ENCODE measurements at places on chromosomes 1 and 21.

- DNase-seq: no peak
Observed at GRCh38 chr21:45421846-45422775, 17.1 kb downstream of the COL18A1 start.

GRCh38 chr1:206003854-206004800 is 932 bp upstream of the RAB7B start:
- DNase-seq: no peak

DNA sequence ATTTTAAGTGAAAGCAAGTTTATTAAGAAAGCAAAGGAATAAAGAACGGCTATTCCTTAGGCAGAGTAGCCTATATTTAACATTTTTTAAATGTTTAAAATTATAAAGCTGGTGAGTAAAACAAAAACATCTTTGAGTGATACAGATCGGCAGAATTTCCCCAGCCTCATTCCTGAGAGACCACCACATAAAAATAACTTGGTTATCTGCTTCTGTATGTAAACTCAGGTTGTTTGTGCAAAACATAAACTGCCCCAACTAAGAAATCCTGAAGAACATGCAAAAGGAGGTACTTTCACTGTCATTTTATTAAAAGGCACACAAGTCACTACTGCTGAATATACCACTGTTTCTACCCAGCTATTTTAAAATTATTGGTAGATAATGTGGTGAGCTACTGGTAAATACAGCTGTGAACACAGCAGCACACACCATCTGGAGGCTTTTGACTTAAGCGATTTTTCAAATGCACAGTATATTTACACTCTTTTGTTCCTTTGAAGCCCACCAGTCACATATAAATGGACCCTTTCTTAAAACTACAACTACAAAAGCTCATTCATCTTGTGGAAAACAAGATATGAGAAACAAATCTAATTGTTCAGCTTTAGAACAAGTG is 119.3 kb downstream of the RERE start:
- DNase-seq: no peak

- no peak for DNase-seq
Observed at GRCh38 chr1:47491341-47491753, 53.5 kb downstream of the FOXD2 start.

- DNase-seq: no peak
Observed at GRCh38 chr1:92343061-92343460, 44.2 kb downstream of the RPAP2 start.

DNA sequence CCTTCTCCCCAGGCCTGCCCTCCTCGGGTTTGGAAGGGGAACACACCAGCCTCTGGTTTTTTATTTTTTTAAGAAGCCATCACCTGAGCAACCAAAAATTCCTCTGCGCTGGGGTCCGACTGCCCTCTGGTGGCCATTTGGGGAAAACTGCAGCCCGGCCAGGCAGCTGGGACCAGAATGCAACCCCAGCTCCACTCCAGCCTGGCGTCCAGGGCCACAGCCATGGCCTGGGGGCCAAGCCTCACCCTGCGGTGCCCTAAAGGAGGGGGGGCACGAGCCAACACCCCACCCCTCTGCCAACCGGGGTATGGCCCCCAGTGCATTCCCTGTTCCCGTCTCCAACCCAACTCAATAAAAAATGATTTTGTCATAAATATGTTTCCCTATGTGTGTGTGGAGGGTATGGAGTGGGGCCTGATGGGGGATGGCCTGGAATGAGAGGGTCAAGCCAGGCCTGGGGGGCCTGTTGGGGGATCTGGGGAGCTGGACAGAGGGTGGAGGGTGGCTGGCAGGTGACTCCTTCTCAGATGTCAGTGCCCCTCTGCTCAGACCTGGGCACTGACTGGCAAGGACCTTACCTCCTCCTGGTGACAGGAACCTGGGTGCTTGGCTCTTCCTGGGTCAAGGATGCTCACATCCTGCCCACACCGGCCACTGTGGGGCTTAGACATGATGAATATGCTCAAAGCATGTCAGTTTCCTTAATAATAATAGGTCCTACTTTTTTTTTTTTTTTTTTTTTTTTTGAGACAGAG is 3.2 kb downstream of the GPR3 start:
- DNase-seq: peak; percentile 69

DNA sequence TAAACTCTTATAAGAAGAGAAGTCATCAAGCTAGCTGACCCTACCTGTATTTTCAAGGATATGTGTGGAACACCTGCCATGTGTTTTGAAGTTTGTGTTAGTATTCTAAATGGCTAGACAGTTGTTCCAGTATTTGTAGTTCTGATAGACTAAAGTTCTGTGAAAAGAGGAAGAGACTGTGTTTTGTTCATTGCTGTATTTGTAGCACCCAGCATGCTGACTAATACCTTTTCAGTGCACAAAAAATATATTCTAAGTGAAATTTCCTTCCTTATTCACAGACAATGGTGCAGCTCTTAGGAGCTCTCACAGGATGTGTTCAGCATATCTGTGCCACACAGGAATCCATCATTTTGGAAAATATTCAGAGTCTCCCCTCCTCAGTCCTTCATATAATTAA is 8.2 kb upstream of the METTL18 start:
- DNase-seq: no peak

GRCh38 chr1:66305927-66306326 is 228.0 kb upstream of the SGIP1 start:
- no peak for DNase-seq

- DNase-seq: no peak
Observed at GRCh38 chr1:63718541-63718970, 55.3 kb upstream of the ROR1 start.

DNA sequence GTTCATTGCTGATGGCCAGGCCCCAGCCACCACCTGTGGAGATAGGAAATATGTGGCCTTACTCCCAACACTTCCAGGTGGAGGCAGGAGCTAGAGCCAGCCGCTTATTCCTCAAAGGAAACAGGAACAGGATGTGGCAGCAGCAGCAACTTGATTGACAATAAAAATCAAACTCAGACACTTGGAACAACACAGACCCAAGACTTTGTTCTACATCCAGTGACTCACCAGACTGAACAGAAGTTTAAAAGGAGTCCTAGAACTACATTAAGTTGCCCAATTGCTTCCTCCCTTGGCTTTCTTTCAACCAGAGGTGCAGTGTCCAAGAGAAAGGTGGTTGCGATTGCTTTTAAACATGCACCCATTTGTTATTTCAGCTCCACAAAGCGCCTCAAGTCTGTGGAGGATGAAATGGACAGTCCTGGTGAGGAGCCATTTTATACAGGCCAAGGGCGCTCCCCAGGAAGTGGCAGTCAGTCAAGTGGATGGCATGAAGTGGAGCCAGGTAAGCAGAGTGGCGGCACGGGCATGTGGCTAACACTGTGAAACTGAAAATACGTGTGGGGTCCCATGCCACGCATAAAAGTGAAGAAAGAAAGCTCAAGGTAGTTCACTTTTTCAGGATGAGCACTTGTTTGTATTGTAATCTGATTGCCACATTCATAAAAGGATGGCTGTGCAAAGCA is 276.6 kb downstream of the NFIA start:
- no peak for DNase-seq

DNA sequence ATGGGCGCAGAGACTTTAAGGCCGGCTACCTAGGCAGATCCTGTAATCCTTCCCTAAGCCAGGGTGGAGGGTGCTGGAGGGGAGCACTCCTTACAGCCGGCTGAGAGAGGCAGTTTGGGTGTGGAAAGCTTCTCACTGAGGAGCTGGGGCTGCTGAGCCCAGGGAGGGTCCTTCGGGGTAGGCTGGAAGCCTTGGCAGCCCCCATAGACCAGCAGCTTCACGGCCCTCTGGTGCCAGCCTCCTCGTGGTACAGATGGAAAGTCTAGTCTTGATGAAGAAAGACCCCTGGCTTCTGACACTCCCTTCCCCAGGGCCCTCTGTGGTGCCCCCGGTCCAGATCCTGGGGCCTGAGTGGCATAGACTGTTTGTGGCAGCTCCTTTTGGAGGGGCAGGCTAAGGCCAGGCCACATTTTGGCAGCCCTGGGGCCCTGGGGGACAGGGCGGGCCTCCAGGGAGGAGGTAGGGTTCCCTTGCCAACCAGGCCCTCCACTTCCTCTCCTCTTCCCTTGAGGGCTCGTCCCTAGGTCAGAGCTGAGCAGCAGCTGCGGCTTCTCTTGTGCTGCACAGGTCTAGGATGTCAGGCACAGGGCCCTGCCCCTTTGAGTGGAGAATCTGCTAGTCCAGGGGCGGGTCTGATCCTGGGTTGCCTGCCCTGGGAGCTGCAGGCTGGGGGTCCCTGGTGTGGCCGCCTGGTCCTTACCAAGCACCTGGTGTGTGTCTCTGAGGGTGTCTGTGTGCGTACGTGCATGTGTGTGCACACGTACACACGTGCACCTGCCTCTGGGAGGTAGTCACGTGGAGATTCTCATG is 4.8 kb downstream of the AMPD2 start:
- DNase-seq: no peak

DNA sequence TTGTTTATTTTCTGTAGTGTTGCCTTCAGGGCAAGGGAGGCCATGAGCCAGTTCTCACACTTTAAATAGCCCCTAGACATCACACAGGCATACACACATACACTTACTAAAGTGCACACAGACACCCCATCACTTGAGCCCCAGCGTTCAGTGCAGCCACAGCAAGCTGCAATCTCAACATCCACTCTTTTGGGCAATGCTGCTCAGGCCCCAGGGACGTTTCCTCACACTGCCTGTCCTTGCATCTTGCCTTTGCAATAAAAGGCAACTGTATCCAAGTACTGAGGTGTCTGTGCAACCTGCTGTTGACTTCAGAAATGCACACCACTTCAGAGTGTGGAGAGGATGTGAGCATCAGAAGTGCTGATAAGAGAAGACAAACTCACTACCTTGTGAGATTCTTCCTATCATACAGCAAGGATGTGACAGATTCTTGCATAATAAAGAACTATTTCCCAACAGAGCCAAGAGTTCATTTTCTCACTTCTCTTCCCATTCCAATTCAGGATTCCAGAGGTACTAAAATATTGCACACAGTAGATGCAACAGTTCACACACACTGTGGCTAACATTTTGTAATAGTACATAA is 36.2 kb downstream of the IRF2BP2 start:
- DNase-seq: no peak

DNA sequence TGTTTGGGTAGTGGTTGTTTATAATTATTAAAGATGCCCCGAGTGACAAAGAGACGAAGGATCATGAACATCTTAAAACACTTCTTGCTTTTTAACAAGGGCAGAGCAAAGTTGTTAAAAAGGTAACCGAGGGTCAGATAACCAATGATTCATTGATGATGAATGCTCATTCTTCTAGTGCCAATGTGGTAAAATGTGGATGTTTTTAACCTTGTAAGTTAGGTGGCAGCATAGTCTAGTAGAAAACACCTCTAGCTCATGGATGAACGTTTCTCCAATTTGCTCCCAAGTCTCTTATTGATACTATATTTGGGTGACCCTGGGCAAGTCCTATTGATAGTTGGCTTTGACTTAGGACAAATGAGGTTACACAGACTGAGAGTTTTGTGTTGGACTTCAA is 167.9 kb downstream of the KIF26B start:
- peak; percentile 9 for DNase-seq

- DNase-seq: no peak
Observed at GRCh38 chr1:182617734-182618351, 13.7 kb upstream of the RGS16 start.

GRCh38 chr1:43331688-43332087 is 5.9 kb upstream of the MPL start:
- no peak for DNase-seq

DNA sequence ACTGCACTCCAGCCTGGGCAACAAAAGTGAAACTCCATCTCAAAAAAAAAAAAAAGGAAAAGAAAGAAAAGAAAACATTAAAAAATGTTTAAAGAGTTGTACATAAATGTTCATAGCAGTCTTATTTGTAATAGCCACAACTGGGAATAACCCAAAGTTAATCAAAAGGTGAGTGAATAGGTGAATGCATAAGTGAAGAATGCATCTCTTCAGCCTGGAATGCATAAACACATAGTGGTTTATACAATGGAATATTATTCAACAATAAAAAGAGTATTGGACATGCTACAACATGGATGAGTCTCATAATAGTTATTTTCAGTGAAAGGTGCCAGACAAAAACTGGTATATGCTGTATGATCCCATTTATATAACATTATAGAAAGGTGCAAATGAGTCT is 18.1 kb downstream of the LDLRAD1 start:
- DNase-seq: no peak

- DNase-seq: peak; percentile 88
Observed at GRCh38 chr1:151574575-151575529, 34.7 kb downstream of the TUFT1 start.

GRCh38 chr21:41868062-41868710 is 11.0 kb downstream of the PRDM15 start:
- DNase-seq: peak; percentile 30

GRCh38 chr1:78369546-78369945 is 121.2 kb upstream of the PTGFR start:
- peak; percentile 13 for DNase-seq

DNA sequence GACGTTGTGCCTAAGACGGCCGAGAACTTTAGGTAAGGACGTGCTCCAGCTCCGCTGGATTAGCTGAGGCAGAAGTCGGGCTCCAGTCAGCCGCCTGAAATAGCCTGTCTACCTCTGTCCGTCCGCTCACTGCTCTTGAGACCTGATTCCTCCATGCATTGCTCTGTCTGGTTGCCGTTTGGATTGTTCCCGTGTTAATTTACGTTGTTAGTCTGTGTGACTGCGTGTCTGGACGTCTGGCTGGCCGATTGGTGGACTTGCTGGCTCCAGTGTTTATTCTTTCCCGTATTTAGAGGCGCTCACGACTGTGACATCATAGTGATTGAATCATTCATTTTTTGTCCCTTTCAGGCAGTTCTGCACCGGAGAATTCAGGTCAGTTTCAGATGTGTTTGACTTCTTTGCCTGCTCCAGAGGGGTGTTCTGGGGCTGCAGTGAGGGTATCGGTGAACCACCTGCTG is 684 bp downstream of the PPIH start:
- peak; percentile 41 for DNase-seq

DNA sequence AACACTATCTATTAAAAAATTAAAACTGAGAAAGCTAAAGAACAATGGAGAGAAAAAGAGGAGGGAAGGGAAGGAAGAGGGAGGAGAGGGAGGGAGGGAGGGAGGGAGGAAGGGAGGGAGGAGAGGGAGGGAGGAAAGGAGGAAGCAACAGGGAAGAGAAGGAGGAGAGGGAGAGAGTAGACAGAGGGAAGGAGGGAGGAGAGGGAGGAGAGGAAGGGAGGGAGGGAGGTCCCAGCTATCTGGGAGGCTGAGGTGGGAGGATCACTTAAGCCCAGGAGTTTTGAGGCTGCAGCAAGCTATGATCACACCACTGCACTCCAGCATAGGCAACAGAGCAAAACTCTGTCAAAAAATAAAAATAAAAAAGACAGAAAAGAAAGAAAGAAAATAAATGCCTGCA is 16.5 kb downstream of the ZBTB17 start:
- no peak for DNase-seq

DNA sequence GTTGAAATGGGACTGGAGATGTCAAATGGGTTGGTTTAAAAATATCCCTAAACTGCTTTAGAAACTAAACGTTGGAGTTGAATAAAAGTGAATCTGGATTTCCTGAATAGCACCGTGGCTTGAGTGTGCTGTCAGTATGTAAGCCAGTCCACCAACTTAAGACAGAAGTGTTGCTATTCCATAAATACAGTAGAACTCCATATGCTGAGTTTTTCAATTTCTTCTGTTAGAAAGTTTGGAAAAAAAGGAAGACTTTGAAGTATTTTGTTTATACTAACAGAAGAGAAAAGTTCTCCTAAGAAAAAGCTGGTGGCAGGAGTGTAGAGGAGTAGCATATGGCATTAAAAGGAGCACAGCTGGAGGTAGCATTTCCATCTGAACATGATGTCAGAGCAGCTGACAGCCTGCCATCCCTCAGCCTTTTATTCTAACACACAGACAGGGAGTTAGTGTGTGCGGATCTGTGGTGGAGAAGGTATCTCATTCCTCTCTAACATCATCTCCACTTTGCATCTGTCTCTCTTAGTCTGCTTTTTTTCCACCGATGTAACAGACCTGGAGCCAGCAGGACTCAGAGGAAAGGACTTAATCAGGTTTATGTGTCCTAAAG is at the start of gene ZBTB18:
Gene ZBTB18 (plus strand): TSS at position 449 of the 610 bp plus-strand sequence. CDS start 149 bp downstream, at position 598.
- DNase-seq: peak; percentile 43
